ENCODE measurements at places on chromosomes 6 and 20.

GRCh38 chr6:33160728-33161344, 31.4 kb downstream of the COL11A2 start:
- no peak for DNase-seq

GRCh38 chr6:166166314-166167257, 1.1 kb downstream of the TBXT start:
- no peak for DNase-seq

DNA sequence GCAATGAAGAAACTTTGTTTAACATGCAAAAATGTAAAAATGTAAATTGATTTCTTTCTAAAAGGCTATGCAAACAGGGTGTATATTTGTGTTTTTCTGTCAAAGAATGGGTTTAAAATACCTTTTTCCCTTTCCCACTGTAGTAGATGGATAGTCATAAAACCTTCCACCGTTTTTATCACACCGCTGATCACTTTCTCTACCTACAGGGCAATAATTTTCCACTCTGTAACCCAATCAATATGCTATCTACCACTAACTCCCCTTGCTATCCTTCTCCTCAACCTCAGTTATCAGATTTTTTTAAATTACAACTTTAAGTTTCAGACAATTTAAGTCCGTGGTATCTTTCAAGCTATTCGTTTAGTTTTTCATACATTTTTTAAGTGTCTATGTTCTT, 91.4 kb upstream of the ARID1B start:
- no peak for DNase-seq

GRCh38 chr20:32563311-32564272, 21.5 kb downstream of the NOL4L start:
- no peak for DNase-seq

DNA sequence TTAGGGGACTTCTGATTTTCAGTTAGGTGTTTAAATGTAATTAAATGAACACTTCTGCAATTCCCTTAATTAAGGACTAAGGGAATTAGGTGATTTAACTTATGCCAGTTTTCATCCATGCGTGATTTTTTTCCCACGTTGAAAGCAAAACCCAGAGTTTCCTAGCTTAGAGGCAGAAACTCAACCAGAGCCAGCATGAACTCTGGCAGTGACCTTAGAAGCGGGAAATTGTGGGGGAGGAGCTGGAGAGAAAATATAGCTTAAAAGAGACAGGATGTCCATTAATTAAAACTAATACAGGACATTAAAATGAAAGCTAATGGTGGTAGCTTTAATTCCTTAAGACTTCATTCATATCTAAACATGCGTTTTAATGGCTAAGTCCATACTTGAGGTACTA, 41.6 kb downstream of the IYD start:
- no peak for DNase-seq

- no peak for DNase-seq
Measured at GRCh38 chr6:141460743-141461484, 671.8 kb upstream of the GJE1 start.

- no peak for DNase-seq
Measured at GRCh38 chr6:82611751-82612150, 248.1 kb downstream of the TPBG start.

DNA sequence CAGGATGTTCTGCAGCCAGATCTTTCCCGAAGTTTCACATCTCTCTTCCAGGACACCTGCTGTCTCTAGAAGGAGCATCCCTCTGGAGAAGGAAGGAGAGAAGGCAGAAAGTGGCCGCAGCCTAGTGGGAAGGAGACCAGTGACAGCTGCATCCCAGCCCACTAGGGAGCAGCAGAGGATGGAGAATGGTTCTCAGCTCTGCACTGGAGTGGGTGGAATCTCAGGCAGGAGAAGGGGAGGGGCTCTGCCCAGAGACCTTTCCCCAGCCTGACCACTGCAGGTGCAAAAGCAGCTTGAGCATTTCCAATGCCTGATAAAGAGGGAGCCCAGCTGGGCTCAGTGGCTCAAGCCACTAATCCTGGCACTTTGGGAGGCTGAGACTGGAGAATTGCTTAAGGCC, 32.3 kb downstream of the NCR2 start:
- no peak for DNase-seq

DNA sequence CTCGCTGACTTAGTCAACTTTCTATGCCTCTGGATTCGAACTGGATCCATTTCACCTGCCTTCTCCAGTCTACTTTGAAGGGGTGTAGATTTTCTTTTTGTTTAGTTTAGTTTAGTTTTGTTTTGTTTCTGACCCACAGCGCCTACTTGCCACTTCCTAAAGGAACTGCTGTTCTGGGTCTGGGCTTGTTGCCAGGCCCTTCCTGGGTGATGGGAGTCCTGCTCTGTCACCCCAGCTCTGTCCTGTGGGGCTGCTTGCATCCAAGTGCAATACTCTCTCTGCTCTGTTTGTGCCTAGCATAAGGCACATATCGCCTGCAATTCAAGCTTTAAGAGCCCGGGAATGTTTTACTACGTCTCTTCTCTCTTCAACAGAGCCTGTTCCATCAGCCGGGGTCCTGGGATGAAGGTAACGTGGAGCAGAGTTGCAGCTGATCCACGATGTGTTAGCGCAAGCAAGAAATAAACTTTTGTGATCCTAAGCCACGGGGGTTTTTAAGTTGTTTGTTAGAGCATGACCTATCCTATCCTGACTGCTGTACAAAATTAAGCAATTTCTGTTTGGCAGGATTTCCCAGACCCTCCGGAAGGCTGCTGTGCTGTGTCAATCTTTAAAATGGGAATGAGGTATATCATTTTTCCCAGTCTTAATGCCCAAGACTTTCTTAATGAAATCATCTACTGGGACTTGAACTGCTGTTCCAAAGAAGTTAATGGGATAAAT, 30.9 kb upstream of the TAGAP start:
- no peak for DNase-seq

DNA sequence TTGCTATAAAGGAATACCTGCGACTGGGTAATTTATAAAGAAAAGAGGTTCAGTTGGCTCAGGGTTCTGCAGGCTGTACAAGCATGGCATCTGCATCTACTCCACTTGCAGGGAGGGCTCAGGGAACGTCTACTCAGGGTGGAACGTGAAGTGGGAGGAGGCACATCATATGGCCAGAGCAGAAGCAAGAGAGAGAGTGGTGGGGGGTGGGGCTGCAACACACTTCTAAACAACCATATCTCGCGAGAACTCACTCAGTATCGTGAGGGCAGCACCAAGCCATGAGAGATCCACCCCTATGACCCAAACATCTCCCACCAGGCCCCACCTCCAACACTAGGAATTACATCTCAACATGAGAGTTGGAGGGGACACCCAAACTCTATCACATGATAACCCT, 109.8 kb upstream of the SCAF8 start:
- no peak for DNase-seq

- DNase-seq, result no peak
Measured at GRCh38 chr20:60249436-60249835, 291.2 kb downstream of the CDH26 start.
